ENCODE measurements at places on chromosomes 4 and X.

DNA sequence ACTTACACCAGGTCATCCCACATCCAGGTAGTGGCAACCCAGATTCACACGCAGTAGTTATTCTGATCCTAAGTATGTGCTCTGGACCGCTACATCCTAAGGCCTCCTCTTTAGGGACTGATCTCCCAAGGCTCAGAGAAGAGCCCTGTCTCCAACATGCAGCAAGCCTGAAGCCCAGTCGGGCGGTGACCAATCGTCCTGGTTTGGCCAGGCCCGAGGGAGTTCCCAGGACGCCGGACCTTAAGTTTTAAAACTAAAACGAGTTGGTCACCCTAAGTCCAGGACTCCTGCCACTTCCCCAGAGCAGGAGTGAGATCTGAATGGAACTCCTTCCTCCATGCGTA lies 385 bp downstream of the LYAR start:
- no peak for DNase-seq

DNA sequence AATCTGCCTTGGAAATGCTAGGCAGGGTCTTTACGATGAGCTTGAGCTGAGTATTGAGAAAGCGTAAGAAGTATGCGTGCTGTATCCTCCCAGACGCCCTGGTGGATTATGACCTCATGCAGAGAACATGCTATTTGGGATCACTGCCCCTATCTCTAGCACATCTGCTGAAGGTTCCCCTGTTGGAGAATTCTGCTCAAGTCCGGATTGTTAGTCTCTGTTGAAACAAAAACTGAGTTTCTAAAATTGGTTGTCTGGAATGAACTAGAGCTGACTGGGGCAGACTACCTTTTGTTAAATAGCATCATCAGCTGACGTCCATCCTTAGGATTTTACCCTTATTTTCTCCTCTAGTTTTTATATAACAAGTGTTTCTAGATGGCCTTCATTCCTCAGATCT lies 7.5 kb downstream of the FHDC1 start:
- no peak for DNase-seq

DNA sequence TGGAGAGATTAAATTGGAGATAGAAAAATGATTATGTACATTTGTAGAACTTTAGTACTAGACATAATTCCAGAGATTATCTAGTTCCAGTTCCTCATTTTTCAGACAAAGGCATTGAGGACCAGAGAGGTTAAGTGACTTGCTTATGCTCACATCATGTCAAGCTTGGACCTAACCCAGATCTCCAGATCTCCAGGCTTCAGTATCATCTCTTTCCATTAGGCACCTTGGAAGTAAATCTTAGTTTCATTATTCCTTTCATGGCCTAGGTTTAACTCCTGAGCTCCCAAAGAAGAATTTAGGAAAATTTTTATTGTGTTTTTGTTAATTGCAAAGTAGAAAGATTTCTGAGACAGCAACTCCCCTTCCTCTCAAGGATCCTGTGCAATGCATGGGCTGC lies 148.8 kb downstream of the GATB start:
- no peak for DNase-seq

DNA sequence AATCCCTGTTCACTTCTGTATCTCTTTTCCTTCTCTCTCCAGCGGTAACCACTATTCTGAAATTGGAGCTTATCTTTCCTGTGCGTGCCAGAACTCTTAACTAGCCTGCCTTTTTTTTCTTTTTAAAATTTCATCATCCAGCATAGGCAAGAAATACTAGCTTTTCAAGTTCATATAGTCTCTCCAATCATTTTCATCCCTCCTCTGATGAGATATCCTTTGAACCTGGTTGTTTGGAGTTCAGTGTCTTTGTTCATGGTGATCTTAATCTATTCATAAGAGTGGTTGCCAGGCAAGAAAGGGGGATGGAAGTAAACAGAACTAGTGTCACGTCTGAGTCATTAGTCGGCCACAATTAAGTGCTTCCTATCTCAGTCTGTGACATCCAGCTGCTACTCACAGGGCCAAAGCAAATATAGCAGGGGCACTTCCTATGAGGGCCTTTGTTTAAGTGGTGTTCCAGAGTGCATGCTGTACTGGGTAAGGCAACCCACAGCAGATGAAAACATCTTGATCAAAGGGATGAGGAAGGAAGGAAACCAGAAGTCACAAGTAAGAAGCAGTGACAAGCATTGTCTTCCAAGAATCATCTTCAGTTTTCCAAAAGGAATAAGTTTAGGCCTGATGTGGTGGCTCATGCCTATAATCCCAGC lies 56.4 kb upstream of the XIAP start:
- peak; percentile 3 for DNase-seq

GRCh38 chr4:70979445-70980008 lies 13.9 kb upstream of the DCK start:
- no peak for DNase-seq

DNA sequence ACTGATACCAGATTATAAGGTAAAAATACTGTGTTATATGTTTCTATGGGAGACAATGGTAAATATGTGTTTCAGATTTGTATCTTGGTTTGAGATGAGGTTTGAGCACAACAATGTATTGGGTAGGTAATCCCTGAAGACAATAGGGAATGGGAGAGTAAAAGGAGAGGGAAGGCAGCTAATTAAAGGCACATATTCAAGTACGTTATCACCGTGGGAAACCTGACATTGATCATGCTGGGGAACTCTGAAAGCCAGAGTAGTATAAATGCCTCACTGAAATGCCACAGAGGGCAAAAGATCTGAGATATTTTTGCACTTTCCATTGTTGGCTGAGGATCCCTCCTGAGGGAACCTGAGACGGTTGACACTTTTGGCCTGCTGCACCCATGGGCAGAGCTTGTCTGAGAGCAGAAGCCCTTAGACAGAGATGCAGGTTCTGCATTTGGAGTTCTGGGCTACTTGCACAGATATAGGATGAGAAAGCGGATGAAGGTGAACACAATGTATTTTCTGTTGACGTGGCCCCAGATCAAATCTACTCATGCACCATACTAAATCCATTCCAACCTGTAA lies 506.7 kb downstream of the PCDH18 start:
- no peak for DNase-seq
